ENCODE measurements at places on chromosomes 11 and 22.

GRCh38 chr11:4641501-4641900, 2.3 kb upstream of the OR51E1 start:
- no peak for DNase-seq

DNA sequence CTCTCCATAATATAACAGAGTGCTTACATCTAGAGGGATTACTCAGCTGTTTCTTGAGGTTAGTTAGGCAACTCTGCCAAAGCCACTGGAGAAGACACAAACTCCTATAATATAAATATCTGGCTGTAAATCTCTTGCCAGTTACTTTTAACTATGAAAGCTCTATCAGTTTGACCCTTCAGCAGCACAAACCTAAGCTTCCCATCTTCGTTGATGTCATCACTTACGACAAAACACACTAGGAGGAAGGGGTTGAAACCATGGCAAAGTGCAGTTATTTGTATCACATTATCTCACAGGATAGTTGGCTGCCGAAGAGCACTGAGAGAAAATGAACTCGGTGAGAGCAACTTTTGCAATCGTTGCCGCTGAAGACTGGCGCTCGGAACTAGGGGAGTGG, 922.1 kb downstream of the OPCML start:
- no peak for DNase-seq

DNA sequence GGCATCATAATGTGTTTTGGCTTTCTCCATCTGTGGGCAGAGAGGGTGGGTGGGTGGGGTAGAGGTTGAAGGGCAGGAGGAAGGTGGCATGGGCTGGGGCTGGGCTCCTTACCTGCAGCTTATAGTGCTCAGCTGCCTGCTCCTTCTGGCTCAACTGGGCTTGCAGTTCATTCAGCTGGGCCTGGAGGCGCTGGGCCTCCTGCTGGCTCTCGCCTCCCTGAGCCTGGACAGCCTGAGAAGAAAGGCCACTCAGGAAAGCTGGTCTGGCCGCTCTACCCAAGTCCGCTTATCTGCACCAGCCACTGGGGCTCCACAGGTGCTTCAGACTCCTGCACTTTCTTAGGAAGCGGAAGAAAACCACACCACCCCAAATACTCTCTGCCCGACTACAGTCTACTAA, 10.4 kb downstream of the IL18BP start:
- no peak for DNase-seq

GRCh38 chr11:45314900-45315299, 28.8 kb upstream of the SYT13 start:
- DNase-seq = no peak

DNA sequence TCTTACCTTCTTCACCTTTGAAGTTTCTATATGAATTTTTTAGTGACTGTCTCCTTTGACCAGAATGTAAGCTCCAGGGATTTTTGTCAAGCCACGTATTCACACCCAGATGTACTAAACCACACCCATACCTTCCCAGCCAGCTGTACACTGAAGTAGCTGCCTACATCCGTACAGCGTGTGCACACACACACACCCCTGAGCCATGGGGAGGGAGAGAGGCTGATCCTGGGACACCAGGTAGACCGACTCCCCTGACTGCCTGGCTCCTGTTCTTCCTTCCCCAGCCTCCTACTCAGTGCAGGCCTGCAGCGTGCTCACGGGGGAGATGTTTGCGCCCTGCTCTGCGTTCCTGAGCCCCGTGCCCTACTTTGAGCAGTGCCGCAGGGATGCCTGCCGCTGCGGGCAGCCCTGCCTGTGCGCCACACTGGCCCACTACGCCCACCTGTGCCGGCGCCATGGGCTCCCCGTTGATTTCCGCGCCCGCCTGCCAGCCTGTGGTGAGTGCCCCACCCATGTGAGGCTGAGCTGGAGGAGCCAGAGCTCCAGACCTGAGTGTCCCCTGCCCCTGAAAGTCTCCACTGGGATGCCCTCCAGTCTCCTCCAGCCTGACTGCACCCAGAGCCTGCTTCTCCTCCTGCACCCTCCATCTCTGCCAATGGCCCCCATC, 25.9 kb downstream of the OTOG start:
- no peak for DNase-seq

DNA sequence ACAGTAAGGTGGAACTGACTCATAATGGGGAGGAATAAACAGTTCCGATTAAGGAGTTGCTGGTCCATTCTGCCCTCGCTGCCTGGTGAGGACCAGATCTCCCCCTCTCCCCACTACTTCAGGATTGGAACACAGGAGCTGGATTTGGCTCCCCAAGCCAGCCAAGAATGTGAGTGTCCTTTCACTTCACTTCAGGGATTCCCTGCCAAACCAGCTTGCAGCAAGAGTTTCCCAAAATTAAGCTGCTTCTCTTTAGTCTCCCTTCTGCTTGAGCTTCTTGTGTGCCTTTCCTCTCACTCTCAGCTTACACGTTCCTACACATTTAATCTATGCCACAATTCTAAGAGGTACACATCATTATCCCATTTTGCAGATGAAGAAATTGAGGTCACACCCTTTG, 234.1 kb downstream of the BUD13 start:
- DNase-seq = no peak

- DNase-seq = no peak
Measured at GRCh38 chr22:35727436-35727835, 9.8 kb downstream of the APOL5 start.

GRCh38 chr11:110069158-110069737, 23.9 kb upstream of the ZC3H12C start:
- DNase-seq = peak; percentile 52

DNA sequence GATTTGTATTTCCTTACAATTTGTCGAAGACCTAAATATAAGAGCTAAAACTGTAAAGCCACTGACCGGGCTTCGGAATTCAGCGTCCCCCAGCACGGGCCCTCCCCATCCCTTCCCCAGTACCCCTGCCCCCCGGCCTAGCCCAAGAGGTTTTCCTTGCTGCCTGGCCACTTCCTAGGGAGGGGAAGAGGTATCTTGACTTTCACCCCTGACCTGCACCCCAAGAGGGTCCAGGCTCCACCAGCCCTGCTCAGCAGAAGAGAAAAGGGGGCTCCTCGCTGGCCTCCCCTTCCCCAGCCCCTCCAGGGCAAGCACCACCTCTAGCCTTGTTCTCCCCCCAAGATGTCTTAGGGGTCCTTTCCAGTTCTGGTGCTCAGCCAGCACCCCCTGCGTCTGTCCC, 26.1 kb upstream of the CARS1 start:
- DNase-seq = no peak

- no peak for DNase-seq
Measured at GRCh38 chr11:50098186-50098725, 65.6 kb downstream of the OR4C45 start.

- no peak for DNase-seq
Measured at GRCh38 chr11:66881927-66882452, 25.1 kb downstream of the LRFN4 start.

- no peak for DNase-seq
Measured at GRCh38 chr11:10305262-10305963, 540 bp downstream of the ADM start.

DNA sequence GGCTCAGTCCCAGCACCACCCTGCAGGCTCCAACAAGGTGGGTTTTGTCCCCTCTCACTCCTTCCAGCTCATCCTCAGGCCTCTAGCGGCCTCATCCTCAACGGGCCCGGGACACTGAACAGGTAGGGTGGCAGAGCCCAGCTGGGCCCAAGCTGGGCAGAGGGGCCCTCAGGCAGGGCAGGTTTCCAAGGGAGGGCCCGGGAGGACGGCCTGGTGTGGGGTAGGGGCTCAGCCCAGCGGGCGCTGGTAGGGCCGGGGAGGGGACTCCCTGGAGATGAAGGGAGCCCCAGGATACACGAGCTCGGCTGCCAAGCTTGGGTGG, 2.5 kb upstream of the IFITM10 start:
- no peak for DNase-seq

GRCh38 chr11:68048681-68049508, 10.1 kb downstream of the TCIRG1 start:
- no peak for DNase-seq

GRCh38 chr22:39872548-39872947, 21.0 kb downstream of the ENTHD1 start:
- no peak for DNase-seq

DNA sequence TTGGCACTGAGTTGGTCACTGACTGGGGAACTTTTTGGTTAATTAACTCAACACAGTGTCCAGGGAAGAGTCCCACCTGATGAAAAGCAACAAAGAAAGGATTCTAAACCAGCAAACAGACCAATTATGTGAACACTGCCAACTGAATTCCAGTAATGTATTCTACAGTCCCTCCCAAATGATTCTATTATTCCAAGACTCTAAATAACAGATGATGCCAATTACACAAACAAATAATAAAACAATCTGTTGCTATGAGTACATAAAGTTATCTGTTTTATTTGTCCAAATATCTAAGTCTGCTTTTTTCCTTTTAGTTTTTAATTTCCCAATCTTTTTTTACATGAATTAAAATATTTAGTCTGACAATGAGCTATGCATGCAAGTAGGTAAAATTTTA, 98.3 kb upstream of the TP53AIP1 start:
- no peak for DNase-seq
